ENCODE measurements at places on chromosomes 5 and 9.
A peak's percentile ranks its signal among the peaks of the same experiment; 100 is the strongest.

DNA sequence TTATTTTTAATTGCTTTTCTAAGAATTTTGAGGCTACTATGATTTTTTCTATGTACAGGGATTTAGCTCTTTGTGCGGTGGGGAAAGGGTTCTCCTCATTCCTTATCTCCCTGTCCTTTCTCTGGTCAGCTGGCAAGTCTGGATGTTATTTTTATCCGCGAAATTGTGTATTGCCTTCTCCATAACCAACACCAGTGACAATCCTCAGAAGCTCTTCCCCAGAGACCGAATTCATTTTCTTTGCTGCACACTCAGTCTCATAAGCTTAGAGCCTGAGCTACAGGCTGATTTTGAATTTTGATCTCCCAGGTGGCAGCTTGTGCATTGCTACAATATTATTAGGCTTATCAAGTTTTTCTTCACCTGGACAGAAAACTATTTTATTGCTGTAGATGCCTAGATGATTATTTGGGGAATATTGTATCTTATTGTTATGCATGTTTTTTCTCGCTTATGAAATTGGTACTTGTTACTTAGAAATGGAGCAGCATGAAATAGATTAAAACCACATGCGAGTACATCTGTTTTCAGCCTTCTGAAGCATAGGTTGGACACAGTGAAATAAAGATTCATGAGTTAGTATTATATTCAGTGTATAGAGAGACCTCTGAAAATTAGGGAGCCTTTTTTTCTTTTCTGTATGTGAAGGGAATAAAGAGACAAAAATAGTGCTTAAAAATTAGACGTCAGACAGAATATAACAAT is 27.3 kb downstream of the CPEB4 start:
- no peak for DNase-seq

DNA sequence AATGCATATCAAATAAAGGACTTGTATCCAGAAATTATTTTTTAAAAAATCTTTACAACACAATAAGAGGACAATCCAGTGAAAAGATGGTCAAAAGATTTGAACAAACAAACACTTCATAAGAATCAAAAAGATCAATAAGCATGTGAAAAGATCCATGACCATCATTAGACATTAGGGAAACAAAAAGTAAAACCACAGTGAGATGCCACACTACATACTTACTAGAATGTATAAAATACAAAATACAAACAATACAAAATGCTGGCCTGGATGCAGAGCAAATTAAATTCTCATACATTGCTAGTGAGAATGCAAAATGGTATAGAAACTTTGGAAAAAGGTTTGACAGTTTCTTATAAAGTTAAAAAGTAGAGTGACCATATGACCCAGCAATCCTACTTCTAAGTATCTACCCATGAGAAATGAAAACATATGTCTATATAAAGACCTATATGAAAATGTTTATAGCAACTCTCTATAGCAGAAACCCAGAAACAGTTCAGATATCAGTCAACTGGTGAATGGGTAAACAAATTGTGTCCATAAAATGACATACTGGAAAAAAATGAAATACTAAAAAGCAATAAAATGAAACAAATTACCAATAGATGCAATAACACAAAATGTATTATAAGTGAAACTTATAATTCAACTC is 426.1 kb downstream of the RAB3C start:
- no peak for DNase-seq

DNA sequence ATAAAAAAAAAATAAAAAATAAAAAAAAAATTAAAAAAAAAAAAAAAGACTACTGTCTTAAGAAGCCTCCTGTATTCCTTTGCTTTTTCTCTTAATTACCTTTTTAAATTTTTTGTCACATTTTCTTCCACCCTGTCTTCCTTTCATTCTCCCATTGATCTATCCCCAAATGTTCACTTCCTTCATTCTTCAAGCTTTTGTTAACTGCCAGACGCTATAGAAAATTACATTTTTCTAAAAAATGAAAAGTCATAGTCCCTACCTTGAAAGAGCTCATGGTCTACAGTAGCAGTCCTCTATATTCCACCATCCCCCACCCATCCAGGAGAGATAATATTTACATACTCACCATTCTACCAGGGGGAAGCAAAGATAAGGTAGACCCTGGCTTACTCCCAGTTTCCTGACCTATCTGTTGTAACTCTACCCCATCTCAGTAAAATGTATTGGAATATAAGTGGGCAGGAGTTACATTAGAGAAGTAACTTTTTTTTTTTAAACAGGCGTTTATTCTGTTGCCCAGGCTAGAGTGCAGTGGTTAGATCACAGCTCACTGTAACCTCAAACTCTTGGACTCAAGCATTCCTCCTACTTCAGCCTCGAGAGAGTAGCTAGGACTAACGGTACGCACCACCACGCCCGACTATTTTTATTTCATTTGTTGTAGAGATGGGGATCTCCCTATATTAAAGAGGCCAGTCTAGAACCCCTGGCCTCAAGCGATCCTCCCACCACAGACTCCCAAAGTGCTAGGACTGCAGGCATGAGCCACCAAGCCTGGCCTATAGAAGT is 3.8 kb upstream of the PRKAA1 start:
- DNase-seq, result no peak

DNA sequence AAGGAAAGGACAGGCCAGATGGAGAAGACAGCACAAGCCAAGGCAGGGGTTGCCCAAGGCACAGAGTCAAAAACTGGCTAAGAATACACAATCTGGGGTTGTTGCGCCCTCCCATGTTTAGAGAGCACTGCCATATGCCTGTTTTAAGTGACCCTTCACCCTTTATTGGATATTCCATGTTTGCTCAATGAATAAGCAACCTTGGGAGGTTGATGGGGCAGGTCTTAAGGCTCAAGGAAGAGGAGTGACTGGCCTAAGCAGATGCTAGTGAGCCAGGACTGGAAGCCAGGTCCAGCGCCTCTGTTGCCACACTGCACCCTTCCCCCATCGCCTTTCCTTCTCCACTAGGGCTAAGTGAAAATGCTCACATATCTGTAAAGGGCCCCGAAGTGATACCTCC is 6.7 kb downstream of the TXN start:
- DNase-seq, result no peak

DNA sequence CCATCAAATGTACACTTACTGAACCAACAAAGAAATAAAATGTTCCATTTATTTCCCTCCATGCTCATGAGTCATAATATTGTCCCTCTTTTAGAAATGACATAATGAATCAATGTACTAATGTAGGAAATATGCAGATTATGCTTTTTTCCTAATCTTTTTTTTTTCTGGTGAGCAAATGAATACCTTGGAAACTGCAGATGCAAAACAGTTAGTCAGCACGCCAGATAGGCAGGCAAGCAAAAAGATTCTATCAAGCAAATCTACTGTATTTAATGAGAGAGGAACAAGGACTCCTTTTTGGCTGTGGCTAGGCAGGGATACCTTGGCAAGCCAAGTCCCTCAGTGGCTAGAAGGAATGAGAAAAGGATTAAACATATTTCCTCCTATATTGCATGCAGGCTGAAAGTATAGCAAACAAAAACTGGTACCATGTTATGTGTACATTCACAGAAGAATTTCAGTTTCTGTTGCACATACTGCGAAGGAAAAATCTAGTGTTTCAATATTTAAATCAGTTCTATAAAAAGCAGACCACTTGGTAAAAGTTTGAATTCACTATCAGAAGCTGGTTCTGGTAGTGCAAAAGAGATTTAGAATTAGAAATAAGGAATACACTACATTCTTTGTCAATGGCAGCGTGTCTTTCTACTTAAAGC is 605.4 kb downstream of the TLE1 start:
- peak; percentile 47 for DNase-seq

DNA sequence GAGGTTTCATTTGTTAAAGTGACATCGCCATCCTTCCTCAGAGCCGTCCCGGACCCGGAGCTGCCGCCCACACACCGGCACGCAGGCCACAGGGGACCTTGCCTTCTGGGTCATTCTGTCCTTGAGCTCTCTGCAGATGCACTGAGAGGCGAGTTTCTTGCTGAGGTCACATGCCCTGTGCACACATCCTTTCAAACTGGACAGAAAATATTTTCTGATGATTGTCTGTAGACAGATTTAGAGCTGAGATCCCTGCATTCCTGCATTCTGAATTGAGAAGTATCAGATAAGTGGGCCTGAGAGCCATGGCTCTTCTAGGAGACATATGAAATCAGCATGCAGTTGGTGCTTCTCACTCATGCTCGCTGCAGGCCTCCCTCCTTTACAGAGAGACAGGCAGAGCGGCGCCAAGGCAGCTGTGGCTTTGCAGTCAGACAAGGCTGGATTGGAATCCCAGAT is 25.4 kb downstream of the BOD1 start:
- DNase-seq, result no peak

DNA sequence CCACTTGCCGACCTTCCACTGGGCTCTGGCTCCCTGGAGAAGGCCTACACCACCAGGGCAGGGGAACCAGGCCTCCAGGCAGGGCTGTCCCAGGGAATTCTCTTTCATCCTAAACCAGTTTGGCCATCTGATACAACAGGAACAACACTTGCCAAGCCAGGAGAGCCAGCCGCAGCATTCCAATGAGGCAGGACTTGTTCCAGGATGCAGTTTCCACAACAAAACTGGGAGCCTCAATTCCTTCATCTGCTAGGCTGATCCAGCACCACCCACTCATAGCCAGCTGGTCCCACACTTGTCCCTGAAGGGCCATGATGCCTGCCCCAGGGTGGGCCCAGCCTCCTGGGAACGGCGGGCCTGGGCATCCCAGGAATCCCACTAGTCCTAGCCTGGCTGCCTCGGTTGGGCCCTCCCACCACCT is 26.0 kb downstream of the BICD2 start:
- no peak for DNase-seq

- DNase-seq, result no peak
Measured at GRCh38 chr5:8138884-8139283, 269.9 kb downstream of the MTRR start.

DNA sequence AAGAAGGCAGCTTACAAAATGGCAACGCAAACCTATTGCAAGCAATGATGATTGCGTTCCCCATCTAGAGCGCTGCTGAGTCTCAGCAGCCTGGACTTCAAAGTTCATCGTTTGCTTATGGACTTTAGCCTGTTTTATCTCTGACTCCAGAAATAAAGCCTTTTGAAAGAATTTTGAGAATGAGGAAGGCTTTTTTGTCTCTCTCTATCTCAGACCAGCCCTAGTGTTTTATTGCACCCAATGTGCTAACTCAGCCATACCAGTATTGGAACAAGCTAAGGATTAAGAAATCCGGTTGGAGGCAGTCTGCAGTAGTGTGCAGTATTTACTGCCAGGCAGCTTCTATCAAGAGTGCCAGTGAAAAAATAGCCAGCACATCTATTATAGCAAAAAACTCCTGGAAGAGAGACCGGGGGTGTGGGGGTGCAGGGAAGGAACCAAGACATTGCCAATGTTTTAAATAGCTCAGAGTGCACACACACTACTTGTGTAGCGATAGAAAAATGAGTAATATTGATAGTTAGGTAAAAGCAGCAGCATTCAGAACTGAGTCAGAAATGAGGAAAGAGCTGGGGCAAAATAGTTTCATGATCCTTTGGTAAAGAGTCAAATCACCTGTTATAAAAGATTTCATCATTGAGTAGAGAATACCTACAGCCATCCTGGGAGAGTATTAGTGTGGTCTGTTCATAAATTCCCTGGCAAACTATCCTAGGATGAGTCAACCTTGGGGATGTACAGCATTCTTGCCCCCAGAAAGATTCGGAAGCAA is 219.0 kb downstream of the ZNF608 start:
- DNase-seq, result peak; percentile 33

DNA sequence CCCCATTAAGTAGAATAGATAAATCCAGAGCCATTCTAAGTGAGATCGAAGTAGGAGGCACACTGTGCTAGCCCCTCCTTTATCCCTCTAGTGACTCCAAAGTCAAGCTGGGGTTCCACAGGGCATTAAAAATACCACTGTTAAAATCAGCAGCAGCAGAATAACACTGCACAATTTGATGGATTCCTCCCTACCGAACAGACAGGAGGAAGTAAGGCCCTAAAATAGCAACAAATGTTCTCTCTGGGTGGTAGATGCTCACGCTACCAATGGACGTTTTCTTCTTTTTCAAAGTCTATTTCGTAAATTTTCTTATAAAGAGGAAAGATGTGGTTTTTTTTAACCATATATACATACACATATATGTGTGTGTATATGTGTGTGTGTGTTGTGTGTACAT is 54.4 kb downstream of the FBXW11 start:
- DNase-seq, result no peak
